ENCODE measurements at places on chromosomes 12 and 14. TPM values are rescaled to one million over a fixed set of nuclear protein-coding genes. Genes with fewer than 3 reads are reported as not detected.

GRCh38 chr14:78399316-78399889 is 229.2 kb downstream of the NRXN3 start:
- DNase-seq, result peak; percentile 2

Gene MMP19
- total RNA-seq, result not detected

GRCh38 chr12:101963697-101964096 is 86.3 kb downstream of the DRAM1 start:
- DNase-seq, result no peak

DNA sequence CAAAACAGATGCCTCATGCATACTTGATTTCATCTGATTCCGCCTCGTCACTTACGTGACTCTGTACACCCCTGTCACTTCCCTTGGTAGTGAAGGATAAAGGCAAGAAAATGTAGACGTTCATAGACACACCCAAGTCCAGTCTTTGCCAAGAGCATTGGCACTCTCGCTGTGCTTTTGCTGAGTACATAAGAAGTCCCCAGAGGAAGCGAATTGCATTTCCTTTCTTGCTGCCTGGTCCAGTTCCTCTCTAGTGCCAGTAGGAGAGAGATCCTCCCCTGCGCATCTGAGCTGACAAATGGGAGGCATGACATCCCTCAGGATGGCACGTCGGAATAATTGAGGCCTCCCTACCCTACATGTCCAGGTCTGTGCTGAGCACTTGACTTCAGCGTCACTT is 21.3 kb upstream of the RIN3 start:
- no peak for DNase-seq

Gene MYF5
- not detected for total RNA-seq

DNA sequence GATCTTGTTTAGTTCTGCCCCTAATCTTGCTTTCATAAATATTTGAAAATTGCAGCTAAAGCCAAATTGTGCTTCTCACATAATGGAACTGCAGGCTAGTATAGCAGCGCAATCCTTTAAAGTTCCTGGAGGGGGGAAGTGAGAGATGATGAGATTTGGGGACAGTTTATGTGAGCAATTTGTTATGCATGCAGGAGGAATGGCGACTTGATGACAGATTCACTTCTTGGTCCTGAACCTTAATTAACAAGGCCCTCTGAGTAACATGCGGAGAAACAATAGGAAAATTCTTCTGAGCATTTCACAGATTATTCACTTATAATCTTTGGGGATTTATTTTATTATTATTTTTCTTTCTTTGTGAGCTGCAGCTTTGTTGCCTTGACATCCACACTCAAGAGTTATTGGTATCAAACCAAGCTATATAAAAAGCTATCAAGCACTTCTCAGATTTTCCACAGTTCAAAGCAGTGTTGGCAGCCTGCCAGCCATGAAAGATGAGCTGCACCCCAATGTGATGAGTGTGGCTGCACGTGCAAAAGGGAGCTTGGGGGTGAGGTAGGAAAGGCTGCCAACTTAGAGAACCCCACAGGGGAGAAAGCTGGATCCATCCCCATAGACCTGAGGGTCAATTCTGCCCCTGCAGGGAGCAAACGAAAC is 1662.2 kb upstream of the FLRT2 start:
- no peak for DNase-seq

DNA sequence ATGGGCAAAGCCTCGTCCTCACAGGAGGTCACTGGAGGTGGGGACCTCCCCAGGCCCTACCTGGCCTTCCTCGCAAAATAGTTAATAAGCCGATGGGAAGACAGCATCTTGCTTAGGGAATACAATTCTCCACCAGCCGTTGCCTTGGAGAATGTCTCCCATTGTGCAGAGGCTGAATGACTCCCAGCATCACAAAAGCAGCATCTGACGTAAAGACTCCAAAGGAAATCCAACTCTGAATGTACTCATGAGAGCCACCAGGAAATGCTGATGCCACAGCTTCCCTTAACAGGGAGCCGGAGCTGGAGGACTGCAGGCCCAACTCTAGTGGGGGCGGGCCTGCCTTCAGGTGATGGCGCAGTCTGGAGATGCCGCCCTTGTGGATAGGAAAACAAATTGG is 15.5 kb downstream of the CCDC63 start:
- no peak for DNase-seq
